ENCODE measurements at places on chromosomes 12 and 14. TPM values are rescaled to one million over a fixed set of nuclear protein-coding genes. Genes with fewer than 3 reads are reported as not detected.

DNA sequence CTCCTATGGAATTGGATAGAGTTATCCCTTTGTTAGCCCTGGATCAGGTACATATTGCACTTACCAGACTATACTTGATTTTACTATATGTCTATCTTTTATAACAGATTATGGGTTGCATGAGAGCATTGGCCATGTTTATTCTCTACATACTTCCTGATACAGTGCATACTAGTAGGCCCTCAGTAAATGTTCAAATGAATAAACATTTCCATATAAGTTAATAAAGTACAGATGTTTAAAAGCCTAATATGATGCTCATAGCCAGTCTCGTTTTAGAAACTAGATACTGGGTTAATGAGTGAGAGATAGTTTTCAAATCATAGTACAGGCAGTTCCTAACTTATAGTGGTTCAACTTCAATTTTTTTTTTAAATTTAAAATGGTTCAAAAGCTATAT is 39.5 kb upstream of the TOMM20L start:
- H3K4me3 ChIP-seq: no peak overlapping the region
- H3K36me3 ChIP-seq: peaks cover 20% of the 10 kb centered on the region

GRCh38 chr12:6067152-6067916 is 57.1 kb downstream of the VWF start:
- H3K27me3 ChIP-seq: peaks cover 25% of the 10 kb centered on the region
- no peak overlapping the region for H3K27ac ChIP-seq
- H3K36me3 ChIP-seq: no peaks in the 10 kb centered on the region
- H3K4me3 ChIP-seq: no peak overlapping the region
- DNase-seq: no peak

DNA sequence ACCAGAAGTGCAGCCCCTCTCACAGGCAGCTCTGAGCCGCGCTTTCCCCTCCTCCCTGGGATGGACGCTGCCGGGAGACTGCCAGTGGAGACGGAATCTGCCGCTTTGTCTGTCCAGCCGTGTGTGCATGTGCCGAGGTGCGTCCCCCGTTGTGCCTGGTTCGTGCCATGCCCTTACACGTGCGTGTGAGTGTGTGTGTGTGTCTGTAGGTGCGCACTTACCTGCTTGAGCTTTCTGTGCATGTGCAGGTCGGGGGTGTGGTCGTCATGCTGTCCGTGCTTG is 12.3 kb upstream of the TAMALIN start:
- H3K36me3 ChIP-seq: no peaks in the 10 kb centered on the region
- H3K27ac ChIP-seq: no peak overlapping the region
- no peak for DNase-seq
- H3K27me3 ChIP-seq: no peaks in the 10 kb centered on the region
- no peak overlapping the region for H3K4me3 ChIP-seq

GRCh38 chr14:52244997-52245396 is 22.5 kb upstream of the PTGDR start:
- H3K4me1 ChIP-seq: peaks cover 64% of the 10 kb centered on the region
- H3K36me3 ChIP-seq: peaks cover 42% of the 10 kb centered on the region
- no peak for DNase-seq
- H3K27me3 ChIP-seq: no peaks in the 10 kb centered on the region

- no peaks in the 10 kb centered on the region for H3K36me3 ChIP-seq
- H3K4me1 ChIP-seq: no peaks in the 10 kb centered on the region
- H3K4me3 ChIP-seq: no peak overlapping the region
- no peak for DNase-seq
Measured at GRCh38 chr14:33564774-33565630, 385.9 kb downstream of the EGLN3 start.

DNA sequence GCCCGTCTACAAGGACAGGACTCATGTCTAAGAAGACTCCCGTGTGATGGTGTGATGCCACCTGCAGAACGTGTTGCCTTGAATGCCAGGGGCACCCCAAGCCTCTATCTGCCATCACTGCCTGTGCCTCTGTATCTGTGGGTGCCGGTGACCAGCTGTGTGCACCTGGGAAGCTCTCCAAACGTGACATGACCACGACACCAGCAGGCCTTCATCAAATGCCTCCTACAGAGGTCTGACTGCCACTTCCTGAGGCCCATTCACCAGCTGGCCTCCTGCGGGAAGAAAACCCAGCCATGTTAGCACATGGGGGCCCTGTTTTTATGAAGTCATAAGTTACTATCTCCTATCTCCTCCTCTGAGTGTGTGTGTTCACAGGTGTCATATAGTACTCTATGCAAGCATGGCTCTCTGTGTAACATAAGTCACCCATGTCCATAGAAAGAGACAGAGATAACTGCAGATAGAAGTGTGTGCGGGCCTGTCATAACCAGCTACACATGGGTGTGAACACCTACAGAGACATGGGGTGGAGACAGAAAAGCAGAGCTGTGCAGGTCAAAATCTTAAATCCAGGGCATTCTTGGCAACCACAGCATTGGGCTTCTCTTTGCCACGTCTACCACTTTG is 18.3 kb upstream of the SERPINA4 start:
- H3K27ac ChIP-seq: no peak overlapping the region
- no peak for DNase-seq
- peaks cover 20% of the 10 kb centered on the region for H3K27me3 ChIP-seq
- no peaks in the 10 kb centered on the region for H3K36me3 ChIP-seq
- no peaks in the 10 kb centered on the region for H3K4me1 ChIP-seq
- H3K4me3 ChIP-seq: no peak overlapping the region

DNA sequence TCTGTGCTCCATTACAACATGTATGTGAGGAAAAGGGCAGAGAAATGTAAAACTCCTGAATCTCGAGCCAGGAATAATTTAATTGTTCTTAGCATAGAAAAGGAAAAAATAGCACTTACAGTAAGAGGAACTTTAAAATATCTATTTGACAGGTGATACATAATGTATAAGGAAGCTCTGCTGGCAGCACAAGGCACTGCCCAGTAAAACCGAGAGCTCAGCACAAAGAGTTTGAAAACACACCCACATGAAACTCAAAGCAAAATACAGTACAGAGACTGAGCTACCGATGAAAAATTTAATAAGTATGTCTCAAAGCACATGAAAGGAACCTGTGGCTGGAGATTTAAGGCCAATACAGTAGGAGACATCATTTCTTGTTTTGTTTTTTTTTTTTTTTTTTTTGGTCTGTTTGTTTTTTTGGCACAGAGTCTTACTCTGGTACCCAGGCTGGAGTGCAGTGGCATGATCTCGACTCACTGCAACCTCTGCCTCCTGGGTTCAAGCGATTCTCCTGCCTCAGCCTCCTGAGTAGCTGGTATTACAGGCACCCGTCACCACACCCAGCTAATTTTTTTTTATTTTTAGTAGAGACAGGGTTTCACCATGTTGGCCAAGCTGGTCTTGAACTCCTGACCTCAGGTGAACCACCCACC is 19.2 kb downstream of the CLIP1 start:
- no peak overlapping the region for H3K4me3 ChIP-seq
- no peak overlapping the region for H3K27ac ChIP-seq
- no peaks in the 10 kb centered on the region for H3K27me3 ChIP-seq
- H3K36me3 ChIP-seq: no peaks in the 10 kb centered on the region
- H3K4me1 ChIP-seq: peaks cover 34% of the 10 kb centered on the region
- no peak for DNase-seq

The DHRS2 gene
- total RNA-seq: 0.57 TPM
